ENCODE measurements at places on chromosomes 2 and 18. TPM values are rescaled to one million over a fixed set of nuclear protein-coding genes. Genes with fewer than 3 reads are reported as not detected.
A peak's percentile ranks its signal among the peaks of the same experiment; 100 is the strongest.

GRCh38 chr18:47250391-47251046, 941 bp downstream of the SKOR2 start:
- no peaks in the 10 kb centered on the region for H3K36me3 ChIP-seq
- peaks cover 100% of the 10 kb centered on the region for H3K27me3 ChIP-seq
- H3K27ac ChIP-seq = no peak overlapping the region
- H3K4me3 ChIP-seq = no peak overlapping the region

DNA sequence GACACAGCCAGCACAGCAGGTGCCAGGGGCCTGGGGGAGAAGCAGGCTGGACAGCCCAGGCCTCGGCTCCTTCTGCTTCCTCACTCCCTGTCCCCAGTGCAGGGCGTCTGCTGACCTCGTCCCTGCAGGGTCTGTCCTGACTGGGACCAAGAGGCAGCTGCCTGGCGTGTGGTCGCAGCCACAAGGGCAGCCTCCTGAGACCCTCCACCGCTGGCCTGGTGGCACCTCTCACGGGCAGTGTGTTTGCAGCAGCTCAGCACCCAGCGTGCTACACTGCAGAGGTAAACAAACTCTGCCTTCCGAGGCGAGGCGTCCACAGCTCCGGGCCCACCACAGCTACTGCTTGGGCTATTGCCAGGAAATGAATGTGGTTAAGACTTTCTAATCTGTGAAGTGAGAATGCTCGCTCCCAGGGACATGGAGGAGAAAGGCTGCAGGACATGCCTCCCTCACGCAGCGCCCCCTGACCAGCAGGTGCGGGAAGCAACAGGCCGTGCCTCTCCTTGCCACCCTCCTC, 46.1 kb upstream of the HPCAL1 start:
- DNase-seq = peak; percentile 13
- H3K4me3 ChIP-seq = no peak overlapping the region
- no peaks in the 10 kb centered on the region for H3K36me3 ChIP-seq
- H3K4me1 ChIP-seq = no peaks in the 10 kb centered on the region

DNA sequence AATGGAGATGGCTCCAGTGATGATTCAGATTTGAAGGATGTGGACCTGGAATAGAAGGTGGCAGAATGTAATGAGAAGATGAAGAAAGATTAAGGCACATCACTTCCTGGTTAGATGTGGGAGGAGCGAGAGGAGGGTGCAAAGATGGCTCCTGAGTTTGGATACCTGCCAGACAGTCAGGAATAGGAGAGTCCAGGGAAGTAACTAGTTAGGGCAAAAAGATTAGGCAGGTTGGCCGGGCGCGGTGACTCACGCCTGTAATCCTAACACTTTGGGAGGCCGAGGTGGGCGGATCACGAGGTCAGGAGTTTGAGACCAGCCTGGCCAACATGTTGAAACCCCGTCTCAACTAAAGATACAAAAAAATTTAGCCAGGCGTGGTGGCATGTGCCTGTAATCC, 5.6 kb downstream of the C2orf74 start:
- peaks cover 16% of the 10 kb centered on the region for H3K36me3 ChIP-seq
- H3K27ac ChIP-seq = no peak overlapping the region
- H3K4me3 ChIP-seq = no peak overlapping the region
- H3K27me3 ChIP-seq = no peaks in the 10 kb centered on the region
- H3K4me1 ChIP-seq = no peaks in the 10 kb centered on the region
- DNase-seq = no peak

The TCF23 gene
- not detected for total RNA-seq

The MGAT4A gene
- total RNA-seq = 19.3 TPM

DNA sequence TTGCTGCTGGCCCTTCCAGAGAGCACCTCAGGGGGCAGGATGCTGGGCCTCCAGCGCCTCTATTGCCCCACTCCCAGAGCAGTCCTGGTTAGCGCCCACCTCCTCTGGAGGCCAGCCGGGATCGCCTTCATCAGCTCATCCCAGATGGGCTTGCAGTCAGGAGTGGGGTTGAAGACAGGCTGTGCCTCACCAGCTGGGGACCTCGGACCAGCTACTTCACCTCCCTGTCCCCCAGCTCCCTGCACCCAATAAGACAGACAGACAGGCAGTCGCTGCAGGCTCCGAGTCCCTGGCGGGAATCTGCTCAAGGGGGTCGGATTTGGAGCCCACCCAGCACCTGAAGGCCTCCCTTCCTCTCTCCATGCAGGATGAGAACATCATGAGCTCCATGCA, 18.9 kb upstream of the FAHD2A start:
- H3K27me3 ChIP-seq = no peaks in the 10 kb centered on the region
- no peaks in the 10 kb centered on the region for H3K4me1 ChIP-seq
- no peak overlapping the region for H3K27ac ChIP-seq
- H3K36me3 ChIP-seq = no peaks in the 10 kb centered on the region
- no peak overlapping the region for H3K4me3 ChIP-seq

The ALPP gene
- total RNA-seq = not detected

GRCh38 chr2:1541819-1542475, 128.7 kb downstream of the TPO start:
- H3K36me3 ChIP-seq = no peaks in the 10 kb centered on the region
- H3K27ac ChIP-seq = no peak overlapping the region
- no peak overlapping the region for H3K4me3 ChIP-seq
- H3K27me3 ChIP-seq = peaks cover 2% of the 10 kb centered on the region
- DNase-seq = no peak

The RNF138 gene
- total RNA-seq = 9.9 TPM

DNA sequence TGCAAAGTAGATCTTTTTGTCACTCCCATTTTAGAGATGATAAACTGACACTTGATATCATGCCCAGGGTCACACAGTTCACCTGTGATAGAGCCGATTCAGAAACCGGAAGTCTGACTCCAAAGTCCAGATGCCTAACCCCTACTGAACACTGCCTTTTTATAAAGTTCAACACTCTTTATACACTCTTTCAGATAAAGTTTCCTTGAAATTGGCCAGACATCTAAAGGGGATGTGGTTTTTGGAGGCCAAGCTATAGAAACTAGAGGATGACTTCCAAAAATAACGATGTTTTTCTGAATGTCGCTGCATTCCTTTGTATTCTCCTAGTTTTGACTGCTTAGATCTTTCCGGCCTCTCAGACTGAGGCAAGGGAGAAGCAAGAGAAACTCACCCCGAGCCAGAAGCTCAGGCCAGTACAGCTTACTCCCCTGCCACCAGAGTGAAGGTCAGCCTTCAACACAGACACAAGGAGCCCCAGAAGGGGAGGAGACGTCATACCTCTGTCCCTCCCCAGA, 61.8 kb downstream of the NRP2 start:
- H3K4me3 ChIP-seq = no peak overlapping the region
- no peaks in the 10 kb centered on the region for H3K36me3 ChIP-seq
- H3K4me1 ChIP-seq = no peaks in the 10 kb centered on the region
- no peak for DNase-seq

GRCh38 chr2:1088192-1088860, 137.7 kb downstream of the SNTG2 start:
- no peaks in the 10 kb centered on the region for H3K4me1 ChIP-seq
- no peaks in the 10 kb centered on the region for H3K36me3 ChIP-seq
- no peak overlapping the region for H3K27ac ChIP-seq
- H3K4me3 ChIP-seq = no peak overlapping the region
- DNase-seq = no peak

GRCh38 chr18:64919971-64920570, 771.2 kb upstream of the LINC00305 start:
- H3K27ac ChIP-seq = no peak overlapping the region
- H3K4me1 ChIP-seq = no peaks in the 10 kb centered on the region
- DNase-seq = no peak
- H3K27me3 ChIP-seq = no peaks in the 10 kb centered on the region
- no peaks in the 10 kb centered on the region for H3K36me3 ChIP-seq
- H3K4me3 ChIP-seq = no peak overlapping the region

The SRBD1 gene
- total RNA-seq = 10.2 TPM

The ATP8B1 gene
- total RNA-seq = 6.2 TPM

DNA sequence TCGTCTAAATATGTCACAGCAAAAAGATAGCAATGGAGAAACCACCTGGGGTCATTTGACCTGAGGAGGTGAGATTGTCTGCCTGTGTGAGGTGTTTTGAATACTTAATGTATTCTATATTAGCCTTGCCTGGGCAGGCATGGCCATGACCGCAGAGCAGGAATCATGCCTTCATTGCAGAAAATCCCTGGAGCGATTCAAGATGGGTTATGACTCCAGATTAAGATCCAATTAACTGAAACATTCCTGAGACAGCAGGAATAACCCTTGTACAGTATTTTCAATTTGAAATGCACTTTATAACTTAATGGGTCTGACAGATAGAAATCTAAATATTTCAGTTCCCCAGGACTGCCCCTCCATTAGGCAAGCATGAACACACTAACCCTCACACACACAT, 227.3 kb upstream of the RAB6C start:
- H3K4me3 ChIP-seq = no peak overlapping the region
- no peaks in the 10 kb centered on the region for H3K4me1 ChIP-seq
- DNase-seq = no peak
- H3K27ac ChIP-seq = no peak overlapping the region
- no peaks in the 10 kb centered on the region for H3K27me3 ChIP-seq

DNA sequence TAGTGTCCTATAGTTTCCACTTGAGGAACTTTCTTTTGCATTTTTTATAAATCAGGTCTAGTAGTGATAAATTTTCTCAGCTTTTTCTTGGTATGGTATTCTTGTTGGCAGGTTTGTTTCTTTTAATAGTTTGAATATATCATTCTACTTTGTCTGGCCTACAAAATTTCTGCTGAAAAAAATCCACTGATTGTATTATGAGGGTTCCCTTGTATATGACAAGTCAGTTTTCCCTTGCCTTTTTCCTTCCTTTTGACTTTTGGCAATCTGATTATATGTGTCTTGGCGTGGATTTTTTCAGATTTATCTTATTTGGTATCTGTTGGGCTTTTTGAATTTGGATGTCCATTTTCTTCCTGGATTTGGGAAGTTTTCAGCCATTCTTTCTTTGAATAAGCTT, 41.9 kb downstream of the MOCOS start:
- no peak overlapping the region for H3K27ac ChIP-seq
- DNase-seq = no peak
- H3K36me3 ChIP-seq = no peaks in the 10 kb centered on the region

The FBXO15 gene
- 0.54 TPM for total RNA-seq

- H3K4me3 ChIP-seq = no peak overlapping the region
- peaks cover 14% of the 10 kb centered on the region for H3K27me3 ChIP-seq
- no peaks in the 10 kb centered on the region for H3K4me1 ChIP-seq
- no peak for DNase-seq
- no peaks in the 10 kb centered on the region for H3K36me3 ChIP-seq
These were observed 103.0 kb downstream of the NXPH2 start for GRCh38 chr2:138677221-138677620.

Data from heart left ventricle (tissue), 16 donors.